Thoracic aorta (tissue), 2 donors: ENCODE measurements at places on chromosomes 12 and 14. TPM values are rescaled to one million over a fixed set of nuclear protein-coding genes. Genes with fewer than 3 reads are reported as not detected.

The PRPF40B gene
- 21.9 TPM for total RNA-seq

The MSRB3 gene
- total RNA-seq: 221 TPM

The FGF23 gene
- total RNA-seq: not detected

DNA sequence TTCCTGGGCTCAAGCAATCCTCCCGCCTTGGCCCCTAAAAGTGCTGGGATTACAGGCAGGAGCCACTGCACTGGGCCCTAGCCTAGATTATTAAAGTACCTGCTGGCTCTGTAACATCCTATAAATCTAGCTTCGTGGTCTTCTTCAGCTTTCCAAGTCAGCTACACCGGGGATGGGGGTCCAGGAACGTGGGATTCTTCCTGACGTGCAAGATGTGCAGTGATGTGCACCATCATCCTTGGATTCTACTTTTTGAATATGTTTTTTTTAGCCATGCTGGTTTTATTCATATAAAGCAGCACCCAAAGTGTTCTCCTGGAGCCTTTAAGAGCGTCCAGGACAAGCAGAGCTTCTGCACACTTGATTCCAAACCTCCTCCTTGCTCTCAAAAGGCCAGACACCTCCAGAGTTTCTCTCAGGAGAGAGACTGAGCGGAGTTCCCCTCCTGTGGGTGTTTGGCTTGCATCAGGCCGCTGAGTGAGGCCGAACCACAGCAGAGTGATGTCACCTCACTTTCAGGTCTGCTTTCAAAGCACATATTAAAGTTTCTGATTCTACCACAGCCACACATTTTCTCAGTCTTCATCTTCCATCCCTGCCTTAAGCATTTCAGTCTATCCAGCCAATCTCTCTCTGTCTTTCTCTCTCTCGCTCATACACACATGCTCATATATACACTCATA lies 33.4 kb downstream of the VCPKMT start:
- H3K27ac ChIP-seq: no peak overlapping the region
- no peak overlapping the region for H3K4me3 ChIP-seq
- no peaks in the 10 kb centered on the region for H3K4me1 ChIP-seq
- H3K27me3 ChIP-seq: no peaks in the 10 kb centered on the region
- no peaks in the 10 kb centered on the region for H3K36me3 ChIP-seq

GRCh38 chr14:101151226-101151926 lies 247.9 kb upstream of the RTL1 start:
- no peak overlapping the region for H3K27ac ChIP-seq
- H3K36me3 ChIP-seq: no peaks in the 10 kb centered on the region
- H3K4me1 ChIP-seq: no peaks in the 10 kb centered on the region
- DNase-seq: no peak

DNA sequence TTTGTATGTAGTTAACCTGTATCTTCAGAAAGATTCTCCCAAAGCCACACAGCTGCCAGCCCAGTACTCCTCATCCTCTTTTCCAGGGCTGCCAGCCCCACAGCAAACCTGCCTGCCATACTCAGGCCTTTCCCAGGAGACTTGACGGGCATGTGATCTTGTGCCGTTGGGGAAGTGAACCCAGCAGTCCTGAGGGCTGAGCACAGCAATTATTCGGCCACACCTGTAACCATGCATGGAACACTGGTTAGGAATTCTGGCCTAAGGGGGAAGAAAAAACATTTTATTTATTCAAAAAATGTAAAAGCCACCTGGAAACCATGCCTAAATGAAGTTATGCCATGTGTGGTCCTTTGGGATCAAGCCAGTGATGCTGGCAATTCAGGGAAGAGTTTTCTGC lies 145.3 kb downstream of the GRIN2B start:
- DNase-seq: no peak
- H3K36me3 ChIP-seq: no peaks in the 10 kb centered on the region
- H3K27me3 ChIP-seq: no peaks in the 10 kb centered on the region
- no peaks in the 10 kb centered on the region for H3K4me1 ChIP-seq
- no peak overlapping the region for H3K4me3 ChIP-seq
- H3K27ac ChIP-seq: no peak overlapping the region
